Activated CD4-positive, alpha-beta memory T cell treated with anti-CD3 and anti-CD28 coated beads for 36 hours (primary cell): ENCODE measurements at places on chromosomes 2 and 18.
A peak's percentile ranks its signal among the peaks of the same experiment; 100 is the strongest.

GRCh38 chr2:49914281-49914680 is 760.0 kb upstream of the FSHR start:
- DNase-seq = no peak

GRCh38 chr2:111166115-111166514 is 45.4 kb downstream of the BCL2L11 start:
- no peak for DNase-seq

DNA sequence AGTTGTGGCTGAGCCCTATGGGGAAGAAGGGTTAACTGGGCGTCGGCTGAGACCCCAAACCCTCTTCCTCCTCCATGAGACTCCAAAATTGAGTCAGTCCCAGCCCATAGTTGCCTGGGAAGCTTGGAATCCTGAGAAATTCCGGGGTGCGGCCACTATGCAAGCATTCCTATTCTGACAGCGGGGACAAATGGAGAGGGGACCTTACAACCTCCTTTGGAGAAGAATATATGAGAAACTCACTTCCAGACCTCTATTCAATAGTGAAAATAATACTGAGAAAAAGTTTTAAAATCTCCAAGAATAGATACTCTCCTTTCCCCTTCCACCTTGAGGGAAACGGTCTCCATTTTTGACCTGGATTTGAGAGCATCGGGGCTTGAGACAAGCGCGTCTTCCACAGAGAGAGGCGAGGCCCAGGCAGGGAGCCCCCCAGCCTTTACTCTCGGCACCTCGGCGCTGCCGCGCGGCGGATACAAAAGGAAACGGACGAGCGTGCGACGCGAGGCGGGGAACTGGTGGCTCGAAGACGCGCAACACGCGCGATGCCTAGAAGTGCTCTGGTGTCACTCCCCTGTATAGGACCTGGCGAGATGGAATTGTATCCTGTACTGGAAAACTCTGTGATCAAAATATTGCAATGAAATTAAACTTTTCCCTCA is 11.1 kb downstream of the NR4A2 start:
- DNase-seq = peak; percentile 50

DNA sequence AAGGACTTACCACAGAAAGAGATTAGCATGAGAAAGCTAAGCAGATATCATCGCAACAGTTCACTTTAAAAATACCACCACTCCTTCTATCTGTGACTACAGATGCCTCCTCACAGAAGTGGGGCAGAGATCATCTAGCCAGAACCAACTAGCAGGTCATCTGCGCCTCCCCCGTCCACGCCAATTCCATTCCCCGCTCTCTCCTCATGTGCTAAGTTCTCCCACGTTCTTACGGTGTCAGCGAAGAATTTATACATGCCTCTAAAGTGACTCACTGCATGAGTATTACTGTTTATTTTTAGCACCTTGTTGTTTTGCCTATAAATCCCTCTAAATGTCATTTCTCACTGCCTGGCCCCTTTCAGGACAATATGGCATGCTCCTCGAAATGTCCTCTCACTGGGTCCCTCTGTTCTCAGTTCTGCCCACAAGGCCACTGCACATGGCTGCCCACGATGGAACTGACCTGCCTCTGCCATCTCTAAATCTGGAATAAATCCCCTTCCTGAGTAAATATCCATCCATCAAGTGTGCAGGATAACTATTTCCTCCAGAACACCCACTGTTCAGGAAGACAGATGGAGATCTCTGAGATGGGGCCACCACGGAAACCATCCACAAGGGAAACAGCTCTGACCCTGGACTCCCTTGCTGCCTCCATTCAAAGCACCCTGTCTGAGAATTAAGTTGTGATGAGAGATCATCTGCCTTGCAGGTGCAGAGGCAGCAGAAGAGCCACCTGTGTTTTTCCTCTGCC is 137.7 kb downstream of the IRS1 start:
- DNase-seq = no peak

GRCh38 chr2:18566145-18566769 is 5.8 kb upstream of the RDH14 start:
- no peak for DNase-seq

DNA sequence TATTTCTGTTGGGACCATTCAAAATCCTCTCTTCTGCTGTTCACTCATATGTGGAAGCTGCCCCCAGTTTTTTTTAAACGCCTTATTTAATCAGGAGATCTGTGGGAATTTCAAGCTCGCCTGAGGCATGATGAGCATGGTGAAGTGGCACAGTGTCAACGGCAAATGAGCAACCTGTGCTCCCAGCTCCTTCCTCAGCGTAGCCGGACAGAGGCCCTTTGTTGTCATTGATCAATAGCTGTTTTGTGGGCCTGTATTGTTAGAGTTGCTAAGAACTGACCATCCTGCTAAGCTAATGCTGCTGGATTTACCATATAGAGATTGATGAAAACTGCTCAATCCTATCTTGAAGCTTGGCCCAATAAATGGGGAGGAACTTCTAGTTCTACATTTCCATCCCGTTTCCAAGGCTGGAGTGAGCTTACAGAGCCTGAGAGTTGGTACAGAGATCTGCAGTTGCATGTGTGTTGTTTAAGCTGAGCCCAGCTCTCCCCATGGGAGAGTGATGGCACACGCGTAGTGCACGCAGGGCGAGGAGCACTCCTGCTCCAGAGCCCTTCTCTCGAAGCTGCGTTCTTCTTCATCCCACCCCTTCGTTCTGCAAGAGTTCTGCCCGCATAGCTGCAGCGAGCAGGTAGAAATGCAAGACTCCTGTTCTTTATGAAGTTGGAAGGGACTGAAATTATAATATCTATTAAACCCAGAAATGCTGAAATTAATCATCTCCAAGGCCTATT is 108.8 kb downstream of the RTN4 start:
- no peak for DNase-seq

GRCh38 chr2:187338679-187339121 is 109.4 kb downstream of the CALCRL start:
- no peak for DNase-seq

GRCh38 chr2:26161926-26162325 is 11.0 kb upstream of the GAREM2 start:
- no peak for DNase-seq

- no peak for DNase-seq
Measured at GRCh38 chr2:185161701-185162100, 563.4 kb downstream of the ZNF804A start.

DNA sequence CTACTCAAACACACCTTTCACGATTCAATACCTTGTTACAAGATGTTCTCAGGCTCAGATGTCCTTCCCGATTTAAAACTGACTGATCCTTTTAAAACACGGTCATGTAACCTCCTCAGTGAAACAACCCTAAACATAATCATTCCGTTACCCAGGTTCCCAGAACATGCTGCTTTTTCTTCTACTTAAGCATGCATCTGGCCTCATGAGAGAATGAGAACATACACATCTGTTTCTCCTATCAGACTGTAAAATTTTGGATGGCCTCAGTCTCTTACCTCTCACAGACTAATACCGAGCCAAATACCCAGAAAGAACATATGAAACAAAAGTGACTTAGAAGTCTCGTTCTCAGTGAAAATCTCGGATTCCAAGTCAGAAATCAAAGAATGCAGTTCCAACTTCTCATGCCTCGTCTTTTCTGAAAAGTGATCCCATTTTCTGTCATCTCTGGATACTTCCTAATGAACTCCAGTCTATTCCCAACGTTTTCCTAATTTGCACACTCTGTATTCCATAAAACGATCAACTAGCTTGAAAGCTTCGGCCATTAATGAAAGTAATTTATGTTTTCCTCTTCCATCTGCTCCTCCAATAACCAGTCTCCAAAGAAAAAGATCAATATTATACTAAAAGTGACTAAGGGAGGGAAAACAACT is 919 bp downstream of the SF3B1 start:
- DNase-seq = no peak

- DNase-seq = peak; percentile 54
Measured at GRCh38 chr2:111122631-111123421, 2.1 kb downstream of the BCL2L11 start.

GRCh38 chr2:200494048-200494447 is 15.8 kb downstream of the KCTD18 start:
- DNase-seq = no peak

DNA sequence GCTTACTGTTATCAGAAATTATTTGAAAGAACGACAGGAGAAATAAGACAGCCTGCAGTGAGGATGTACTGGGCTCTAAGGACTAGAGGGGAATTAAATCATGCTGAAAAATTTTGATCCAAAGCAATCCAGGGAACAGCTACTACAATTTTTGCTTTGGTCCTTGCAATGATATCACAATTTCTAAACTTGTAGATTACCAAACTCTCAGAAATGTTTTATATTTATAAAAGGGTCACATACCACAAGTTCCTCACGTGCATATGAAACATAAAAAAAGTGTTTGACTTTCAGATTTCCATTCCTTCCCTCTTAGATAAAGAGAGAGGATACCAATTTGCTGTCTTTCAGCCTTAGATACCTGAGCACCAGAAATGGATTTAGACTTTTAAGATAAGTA is 261.2 kb downstream of the STK39 start:
- no peak for DNase-seq

DNA sequence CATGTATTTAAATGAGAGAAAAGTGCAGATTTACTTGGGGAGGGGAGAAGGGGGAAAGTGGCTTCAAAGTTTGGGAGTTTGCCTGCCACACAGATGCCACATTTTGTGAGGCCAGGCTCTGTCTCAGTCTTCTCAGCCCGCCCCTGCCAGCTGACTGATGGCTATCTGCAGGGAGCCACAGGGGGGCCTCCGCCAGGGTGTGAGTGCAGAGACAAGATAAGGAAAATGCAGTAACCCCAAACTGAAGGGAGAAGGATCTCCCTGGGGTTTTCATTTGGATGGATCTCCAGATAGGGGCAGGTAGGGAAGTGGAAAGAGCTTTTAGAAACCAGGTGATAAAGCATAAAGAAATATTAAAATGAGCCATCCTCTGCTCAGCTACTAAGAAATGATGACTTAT is 128.8 kb downstream of the ZNF521 start:
- DNase-seq = no peak

DNA sequence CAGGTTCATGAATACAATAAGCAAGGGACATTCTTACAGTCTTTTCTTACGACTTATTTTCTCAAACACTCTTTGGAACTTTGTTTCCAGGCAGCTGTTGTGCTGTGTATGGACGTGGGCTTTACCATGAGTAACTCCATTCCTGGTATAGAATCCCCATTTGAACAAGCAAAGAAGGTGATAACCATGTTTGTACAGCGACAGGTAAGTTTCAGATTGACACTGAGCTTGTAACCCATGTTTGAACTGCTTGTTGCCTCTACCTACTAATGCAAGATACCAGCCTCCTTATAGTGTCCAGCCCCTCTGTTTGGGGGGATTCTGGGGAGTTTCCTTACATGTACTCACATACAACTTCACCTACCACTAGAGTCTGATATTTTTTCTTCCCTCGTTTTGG is 3.8 kb downstream of the XRCC5 start:
- DNase-seq = no peak

DNA sequence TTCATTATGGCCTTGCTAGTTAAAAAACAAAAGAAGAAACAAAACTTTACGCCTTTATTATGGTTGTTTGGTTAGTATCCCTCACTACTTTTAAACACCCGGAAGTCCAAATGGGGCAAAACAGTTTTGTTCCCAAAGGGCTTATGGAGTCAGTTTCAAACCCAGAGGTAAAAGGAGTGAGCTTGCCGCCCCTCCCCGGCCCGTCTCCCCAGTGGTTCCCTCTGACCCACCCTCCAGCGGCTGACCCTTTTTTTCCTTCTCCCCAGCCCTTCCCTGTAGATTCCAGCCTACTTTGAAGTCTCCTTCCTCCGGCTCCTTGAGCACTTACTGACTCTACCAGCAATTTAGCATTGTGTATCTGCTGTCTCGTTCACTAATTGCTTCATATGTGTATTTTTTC is 209.2 kb downstream of the ICOS start:
- no peak for DNase-seq

DNA sequence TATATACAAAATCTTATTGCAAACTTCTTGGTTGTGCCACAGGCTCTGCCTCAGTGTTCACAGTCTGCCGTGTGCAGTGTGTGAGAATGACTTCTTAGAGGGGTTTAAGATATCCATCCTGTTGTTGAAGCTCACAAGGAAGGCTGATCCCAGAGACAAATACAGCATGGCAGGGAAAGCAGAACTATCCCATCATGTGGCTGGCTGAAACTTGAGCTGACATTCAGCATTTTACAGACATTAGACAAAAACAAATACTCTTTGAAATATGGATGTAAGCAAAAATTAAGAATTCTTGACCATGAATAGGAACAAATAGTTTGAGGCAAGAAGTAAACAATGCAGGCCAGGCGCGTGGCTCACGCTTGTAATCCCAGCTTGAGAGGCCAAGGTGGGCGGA is 12.9 kb upstream of the PUM2 start:
- DNase-seq = no peak

GRCh38 chr2:130840506-130840905 is 3.8 kb downstream of the ARHGEF4 start:
- no peak for DNase-seq

DNA sequence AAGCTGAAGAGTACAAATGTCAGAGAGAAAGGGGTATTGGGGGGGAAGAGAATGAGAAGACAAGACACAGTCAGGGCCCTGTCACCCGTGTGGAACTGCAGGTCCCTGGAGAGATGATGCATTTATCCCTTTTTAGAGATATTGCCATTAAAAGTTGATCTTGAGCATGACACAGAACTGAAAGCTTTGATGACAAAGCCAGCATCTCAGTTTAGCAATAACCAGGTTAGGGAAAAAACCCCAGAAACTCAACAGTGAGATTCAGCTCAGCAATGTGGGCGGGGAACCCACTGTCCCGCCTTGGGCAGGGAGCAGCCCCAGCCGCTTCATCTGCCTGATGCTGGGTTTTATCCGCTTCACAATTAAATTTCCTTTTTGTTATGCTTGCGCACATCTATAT is 181.1 kb downstream of the NEDD4L start:
- peak; percentile 47 for DNase-seq

- DNase-seq = no peak
Measured at GRCh38 chr2:68371581-68371980, 6.5 kb downstream of the PLEK start.

GRCh38 chr2:29449499-29449898 is 334.3 kb downstream of the CLIP4 start:
- DNase-seq = no peak

- DNase-seq = no peak
Measured at GRCh38 chr2:47008381-47009252, 93.0 kb upstream of the MCFD2 start.

DNA sequence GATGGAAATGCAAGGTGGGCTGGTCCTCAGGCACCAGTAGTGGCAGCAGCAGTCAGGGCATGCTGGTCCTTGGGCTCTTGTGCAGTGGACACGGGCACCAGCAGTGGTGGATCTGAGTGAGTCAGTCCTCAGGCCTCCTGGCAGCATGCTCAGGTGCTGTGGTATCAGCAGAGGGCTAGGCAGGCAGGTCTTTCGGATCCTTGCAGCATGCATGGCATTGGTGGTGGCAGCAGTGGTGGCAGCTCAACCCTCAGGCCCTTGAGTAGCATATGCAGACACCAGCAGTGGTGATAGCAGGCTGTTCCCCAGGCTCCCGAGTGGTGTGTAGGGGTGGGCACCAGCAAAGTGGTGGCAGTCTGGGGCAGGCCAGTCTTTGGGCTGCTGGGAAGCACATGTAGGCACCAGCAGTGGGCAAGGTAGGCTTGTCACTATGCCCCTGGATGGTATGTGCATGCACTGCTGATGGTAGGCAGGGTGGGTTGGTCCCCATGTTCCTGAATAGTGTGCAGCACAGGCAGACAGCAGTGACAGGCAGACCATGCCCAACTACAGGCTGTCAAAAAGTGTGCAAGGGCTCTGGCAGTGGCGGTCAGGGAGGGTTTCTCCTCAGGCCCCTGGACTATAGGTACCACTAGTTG is 606.0 kb downstream of the ADCYAP1 start:
- DNase-seq = no peak
